ENCODE measurements at places on chromosomes 12 and 14.

DNA sequence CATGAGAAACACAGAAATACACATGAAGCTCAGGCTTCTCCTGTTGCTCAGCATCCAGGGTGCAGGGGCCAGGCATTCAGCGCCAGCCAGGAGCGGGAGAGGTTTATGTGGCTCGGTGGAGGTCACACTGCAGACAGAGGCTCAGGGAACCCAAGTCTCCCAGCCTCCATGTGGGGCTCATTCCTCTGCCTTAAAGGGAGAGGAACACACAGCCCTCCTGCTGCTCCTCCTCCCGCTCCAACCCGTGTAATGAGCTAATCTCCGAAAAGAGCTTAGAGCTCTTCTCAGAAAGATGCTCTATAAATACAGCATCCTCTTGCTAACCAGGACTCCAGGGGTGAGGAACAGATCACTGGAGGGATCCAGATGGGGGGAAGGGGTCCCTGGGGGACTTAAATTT, 28.2 kb downstream of the FGF6 start:
- DNase-seq: no peak

DNA sequence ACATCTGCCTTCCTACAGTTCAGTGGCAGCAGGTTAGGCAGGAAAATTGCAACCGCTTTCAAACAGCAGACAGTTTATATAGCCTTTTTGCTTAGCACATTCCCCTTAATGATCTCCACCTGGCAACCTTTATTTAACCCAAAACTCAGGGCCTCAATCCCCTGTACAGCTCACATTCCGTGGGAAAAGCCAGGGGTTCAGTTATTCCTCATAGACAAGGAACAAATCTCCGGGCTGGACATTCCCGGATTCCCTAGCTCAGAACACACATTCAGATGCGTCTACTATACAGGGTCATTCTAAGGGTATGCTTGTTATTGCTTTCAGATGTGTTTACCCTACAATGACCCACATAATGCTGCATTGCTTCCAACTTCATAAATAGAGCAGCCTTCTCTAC, 73.8 kb upstream of the DCN start:
- DNase-seq: no peak

GRCh38 chr12:4044101-4044500, 170.9 kb upstream of the PARP11 start:
- no peak for DNase-seq

GRCh38 chr12:28870839-28871440, 278.1 kb upstream of the FAR2 start:
- no peak for DNase-seq

- no peak for DNase-seq
These were observed 117.1 kb upstream of the RGS6 start for GRCh38 chr14:71815110-71815509.

GRCh38 chr12:18810537-18811253, 72.8 kb downstream of the CAPZA3 start:
- no peak for DNase-seq

GRCh38 chr12:31316891-31317290, 9.1 kb downstream of the SINHCAF start:
- DNase-seq: no peak

- DNase-seq: no peak
These were observed 44.9 kb downstream of the ADCK1 start for GRCh38 chr14:77844802-77845201.

GRCh38 chr14:37013078-37013477, 159.3 kb downstream of the SLC25A21 start:
- no peak for DNase-seq

DNA sequence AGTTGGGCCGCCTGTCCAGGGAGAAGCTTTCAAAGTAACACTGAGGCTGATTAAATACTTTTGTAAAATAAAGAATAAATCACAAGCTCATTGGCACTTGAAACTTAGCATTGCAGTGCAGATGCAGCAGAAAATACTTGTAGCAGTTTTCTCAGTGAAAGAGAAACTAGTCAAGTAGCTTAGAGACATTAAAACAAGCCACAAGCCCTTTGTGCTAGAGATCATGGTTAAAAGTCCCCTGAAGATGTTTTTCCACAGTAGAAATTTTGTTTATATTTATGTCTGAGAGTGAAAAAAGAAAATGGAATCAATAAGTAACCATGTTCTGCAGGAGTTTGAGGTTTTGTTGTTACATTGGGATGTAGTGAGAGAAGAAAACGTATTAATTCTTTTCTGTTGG, 5.9 kb downstream of the PSEN1 start:
- peak; percentile 52 for DNase-seq

DNA sequence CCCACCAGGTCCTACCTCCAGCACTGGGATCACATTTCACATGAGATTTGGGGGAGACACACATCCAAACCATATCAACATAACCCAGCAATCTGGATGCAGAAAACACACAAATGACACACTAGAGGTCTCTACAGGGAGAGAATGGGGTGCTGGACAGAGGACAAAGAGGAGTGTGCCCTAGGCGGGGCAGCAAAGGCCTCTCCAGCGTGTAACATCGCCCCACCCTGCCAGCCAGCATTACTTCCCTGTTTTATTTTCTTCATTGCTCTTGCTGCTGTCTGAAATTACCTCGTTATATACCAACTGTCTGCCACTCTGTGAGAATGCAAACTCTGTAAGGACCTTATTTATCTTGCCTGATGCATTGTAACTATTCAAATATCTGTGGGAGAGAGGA, 61.1 kb downstream of the RIMBP2 start:
- no peak for DNase-seq

DNA sequence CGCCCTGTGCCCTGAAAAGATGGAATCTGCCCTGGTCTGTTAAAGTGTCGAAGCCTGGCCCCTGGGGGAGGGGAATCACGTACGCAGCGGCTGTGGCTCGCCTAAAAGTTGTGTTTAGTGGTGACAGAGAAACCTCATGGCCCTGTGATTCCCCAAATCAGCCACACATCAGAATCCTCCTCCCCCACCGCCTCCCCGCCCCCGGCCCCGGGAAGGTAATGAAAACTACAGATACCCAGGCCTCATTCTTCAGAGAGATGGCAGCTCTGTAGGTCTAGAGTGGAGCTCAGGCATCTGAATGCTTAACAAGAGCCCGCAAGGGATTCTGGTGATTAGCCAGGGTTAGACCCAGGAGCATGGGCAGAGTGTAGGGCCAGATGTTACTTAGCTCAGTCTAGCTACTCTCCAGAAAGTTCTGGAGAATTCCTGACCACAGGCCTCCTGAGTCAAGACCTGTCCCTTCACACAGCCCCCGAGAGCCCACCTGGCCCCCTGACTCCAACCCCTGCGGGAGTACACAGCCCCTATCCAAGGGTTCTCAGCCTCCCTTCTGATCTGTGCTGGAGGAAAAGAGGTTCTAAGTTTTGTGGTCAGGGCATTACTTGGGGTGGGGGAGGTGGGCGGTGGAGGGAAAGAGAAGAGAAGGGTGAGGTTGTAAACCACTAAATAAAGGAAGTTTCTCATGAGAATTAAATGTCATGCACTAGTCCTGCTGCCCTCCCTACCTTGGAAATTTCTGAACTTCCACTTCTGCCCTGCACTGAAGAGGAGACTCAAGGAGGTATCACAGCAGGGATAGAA, 114.8 kb downstream of the PLXNC1 start:
- peak; percentile 58 for DNase-seq

- DNase-seq: no peak
These were observed 265.9 kb downstream of the EMP1 start for GRCh38 chr12:13462450-13462849.

DNA sequence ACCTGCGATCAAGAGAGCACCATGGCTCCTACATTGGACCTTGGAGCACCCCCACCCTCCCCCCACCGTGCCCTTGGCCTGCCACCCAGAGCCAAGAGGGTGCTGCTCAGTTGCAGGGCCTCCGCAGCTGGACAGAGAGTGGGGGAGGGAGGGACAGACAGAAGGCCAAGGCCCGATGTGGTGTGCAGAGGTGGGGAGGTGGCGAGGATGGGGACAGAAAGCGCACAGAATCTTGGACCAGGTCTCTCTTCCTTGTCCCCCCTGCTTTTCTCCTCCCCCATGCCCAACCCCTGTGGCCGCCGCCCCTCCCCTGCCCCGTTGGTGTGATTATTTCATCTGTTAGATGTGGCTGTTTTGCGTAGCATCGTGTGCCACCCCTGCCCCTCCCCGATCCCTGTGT, 1.8 kb upstream of the RNU7-1 start:
- no peak for DNase-seq

DNA sequence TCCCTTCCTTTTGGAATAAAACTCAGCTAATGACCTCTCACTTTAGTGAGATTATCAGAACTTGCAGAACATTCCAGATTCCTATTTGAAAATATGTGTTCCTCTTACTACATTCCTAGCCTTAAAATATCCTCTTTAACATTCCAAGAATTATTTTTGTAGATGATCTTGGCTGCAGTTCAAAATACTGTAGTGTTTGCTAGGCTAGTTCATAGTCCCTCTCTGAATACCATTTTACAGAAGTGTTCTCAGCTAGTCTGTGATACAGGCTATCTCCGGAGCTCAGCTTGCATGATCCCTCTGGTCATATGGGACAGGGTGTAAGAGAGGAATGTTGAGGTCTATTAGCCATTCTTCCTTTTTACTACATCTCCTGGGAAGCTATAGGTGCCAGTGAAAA, 17.6 kb upstream of the GPR33 start:
- no peak for DNase-seq

GRCh38 chr12:45350861-45351260, 135.0 kb downstream of the ANO6 start:
- no peak for DNase-seq

GRCh38 chr12:9736936-9737705, 4.2 kb upstream of the CLECL1 start:
- no peak for DNase-seq

- peak; percentile 35 for DNase-seq
These were observed 2.3 kb upstream of the CLEC4C start for GRCh38 chr12:7749442-7749841.

- no peak for DNase-seq
These were observed 116.5 kb downstream of the TTC6 start for GRCh38 chr14:37711831-37712475.

DNA sequence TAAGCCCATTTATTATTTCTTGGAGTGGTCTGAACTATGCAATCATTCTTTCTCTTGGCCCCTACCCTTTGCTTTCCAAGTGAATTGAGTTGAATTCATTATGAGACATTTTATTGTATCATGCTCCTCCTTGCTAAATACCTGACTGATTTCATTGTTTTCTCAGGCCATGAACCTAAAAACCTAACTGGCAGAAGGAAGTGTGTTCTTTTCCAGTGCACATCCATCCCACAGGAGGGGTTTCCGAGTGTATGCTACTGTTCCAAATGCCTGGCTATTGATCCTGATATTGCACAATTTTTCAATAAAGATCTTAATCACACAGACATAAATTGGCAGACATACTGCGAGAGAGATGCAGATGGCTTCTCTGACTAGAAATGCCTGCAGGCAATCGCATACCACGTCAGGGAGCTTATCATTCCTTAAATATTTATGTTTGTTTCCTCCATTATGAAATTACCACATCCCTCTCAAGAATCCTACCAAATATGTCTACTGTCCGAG, 162.2 kb upstream of the EGLN3 start:
- DNase-seq: no peak

GRCh38 chr12:70603044-70603443, 34.2 kb downstream of the PTPRB start:
- DNase-seq: no peak

- DNase-seq: no peak
These were observed 41.9 kb downstream of the SLC6A12 start for GRCh38 chr12:171743-172676.

DNA sequence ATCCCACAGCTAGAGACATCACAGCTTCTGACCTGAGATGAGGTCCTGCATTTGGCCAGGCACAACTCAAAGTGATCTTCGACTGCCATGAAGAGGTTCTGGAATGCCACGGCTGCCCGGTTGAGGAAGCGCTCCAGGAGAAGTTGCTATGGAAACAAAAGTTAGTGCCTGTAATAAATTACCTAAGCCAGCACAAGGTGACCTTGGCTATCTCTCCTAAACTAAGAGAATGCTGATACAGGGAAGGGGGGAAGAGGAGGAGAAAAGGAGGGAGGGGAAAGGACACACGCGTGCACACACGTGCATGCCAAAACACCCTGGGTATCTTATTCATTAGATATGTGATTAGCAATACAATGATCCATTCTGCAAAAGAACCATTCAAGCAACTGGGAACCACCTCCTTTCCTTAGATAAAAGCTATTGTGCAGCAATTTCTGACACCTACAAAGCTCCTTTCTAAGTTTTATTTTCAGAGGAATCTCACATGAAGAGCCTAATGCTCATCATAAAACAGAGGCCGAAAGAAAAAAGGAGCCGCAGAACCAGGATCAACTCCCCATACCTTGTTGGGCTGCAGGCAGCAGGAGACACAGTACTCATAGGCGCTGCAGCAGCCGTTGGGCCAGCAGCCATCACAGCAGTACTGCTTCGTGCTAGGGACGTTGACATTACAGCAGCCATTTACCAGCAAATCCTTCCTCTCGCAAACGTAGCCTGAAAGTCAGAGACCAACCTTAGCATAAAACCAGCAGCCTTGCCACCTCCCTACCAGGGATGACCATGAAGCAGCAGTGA, 17.9 kb downstream of the SPRING1 start:
- no peak for DNase-seq

GRCh38 chr12:55972911-55973598, 823 bp upstream of the RAB5B start:
- no peak for DNase-seq

DNA sequence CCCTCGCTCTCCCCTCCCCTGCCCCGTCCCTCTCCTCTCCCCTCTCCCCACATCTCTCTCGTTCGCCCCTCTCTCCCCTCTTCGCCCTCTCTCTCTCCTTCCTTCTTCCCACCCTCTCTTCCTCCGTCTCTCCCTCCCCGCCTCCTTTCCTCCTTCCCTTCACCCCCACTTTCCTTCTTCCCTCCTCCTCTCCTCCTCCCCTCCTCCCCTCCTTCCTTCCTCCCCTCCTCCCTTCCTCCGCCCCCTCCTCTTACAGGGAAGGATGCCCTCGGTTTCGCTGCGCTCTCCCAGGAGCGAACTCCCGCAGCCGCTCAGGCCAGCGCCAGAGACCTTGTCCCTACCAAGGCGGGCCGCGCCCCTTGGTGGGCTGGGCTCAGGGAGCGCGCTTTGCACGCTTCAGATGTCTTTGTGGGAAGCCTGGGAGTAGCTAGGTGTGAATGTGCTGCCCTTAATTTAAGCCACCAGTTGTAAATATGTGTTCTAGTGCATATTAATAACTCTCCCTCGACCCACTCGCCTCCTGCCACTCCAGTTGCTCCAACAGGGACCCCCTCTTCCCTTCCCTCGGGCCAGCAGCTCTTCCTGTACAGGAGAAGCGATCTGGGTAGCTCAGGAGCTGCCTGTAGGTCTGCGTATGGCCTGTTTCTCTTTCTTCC, 13.3 kb upstream of the MAP3K9 start:
- DNase-seq: no peak

- no peak for DNase-seq
These were observed 30.6 kb downstream of the BORCS5 start for GRCh38 chr12:12387501-12387900.
